ENCODE measurements at places on chromosomes 13 and 19.
A peak's percentile ranks its signal among the peaks of the same experiment; 100 is the strongest.

DNA sequence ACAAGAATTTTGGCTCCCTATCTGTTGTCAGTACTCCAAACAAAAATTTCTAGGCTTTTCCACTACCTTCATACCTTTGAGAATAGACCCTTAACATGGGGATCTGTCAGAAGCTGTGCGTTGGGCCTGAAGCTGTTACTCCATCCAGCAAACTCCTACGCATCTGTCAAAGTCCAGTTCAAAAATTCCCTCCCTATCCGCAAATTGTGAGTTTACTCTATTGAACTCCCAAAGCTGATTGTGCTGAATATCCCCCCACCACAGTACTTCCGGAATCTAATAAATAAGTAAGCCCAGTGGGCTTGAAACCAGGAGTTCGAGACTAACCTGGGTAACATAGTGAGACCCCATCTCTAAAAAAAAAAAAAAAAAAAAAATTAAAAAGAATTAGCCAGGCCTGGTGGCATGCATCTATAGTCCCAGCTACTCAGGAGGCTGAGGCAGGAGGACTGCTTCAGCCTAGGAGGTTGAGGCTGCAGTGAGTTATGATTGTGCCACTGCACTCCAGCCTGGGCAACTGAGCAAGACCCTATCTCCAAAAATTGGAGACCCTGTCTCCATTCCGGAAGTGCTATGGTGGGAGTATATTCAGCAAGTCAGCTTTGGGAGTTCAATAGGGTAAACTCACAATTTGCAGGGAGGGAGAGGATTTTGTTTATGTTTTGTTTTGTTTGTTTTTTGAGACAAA, 930 bp upstream of the FBN3 start:
- no peak for DNase-seq

DNA sequence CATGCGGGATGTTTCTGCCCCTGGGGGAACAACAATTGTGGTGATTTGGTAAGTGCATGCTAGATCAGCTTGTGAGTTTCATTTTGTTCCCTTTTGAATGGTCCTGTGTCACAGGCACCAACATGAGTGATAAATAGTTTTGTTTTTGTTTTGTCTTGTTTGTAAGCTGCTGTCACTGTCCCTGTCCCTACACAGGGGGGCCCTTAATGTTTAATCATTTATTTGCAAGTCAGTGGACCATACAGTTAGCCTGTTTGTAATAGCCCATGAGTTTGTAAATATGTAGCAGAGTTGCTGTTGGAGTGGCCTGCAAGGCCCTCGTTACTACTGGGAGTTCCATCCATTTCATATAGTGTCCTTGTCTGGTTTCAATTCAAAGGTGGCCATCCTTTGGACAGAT, 979.6 kb upstream of the SPRY2 start:
- no peak for DNase-seq

DNA sequence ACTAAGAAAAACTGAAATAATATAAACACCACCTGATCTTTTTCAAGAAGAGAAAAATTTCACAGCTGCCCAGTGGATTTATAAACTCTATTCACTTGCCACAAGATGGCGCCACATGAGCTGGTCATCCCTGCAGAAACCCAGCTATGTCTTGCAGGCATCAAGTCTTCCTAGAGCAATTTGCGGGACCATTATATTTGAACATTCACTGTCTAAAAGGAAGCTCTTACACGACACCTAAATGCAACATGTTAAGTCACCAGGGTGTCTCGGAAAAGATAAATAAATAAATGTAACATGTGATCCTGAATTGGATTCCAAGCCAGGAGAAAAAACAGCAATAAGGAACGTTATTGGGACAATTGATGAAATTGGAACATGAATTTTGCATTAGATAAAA, 20.3 kb upstream of the AKT2 start:
- DNase-seq = peak; percentile 82

GRCh38 chr13:87975035-87975434, 303.9 kb downstream of the SLITRK5 start:
- DNase-seq = no peak

- peak; percentile 60 for DNase-seq
Measured at GRCh38 chr19:49398001-49398615, 10.1 kb downstream of the KASH5 start.

DNA sequence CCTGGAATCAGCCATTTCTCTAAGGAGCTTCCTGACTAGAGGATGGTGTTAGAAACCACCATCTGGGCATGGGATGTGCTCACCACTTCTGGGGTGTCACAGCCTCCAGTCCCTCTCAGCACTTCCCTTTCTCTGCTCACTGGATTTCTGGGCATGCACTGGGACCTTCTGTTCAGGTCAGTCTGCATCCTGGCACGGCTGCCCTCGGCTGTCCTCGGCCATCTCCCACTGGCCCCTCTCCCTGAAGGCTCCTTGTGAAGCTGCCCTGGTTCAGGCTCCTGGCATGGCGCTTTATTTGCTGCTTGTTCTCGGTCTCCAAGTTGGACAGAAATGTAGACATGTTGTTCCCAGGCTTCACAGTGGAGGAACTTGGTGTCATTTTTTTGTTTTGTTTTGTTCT, 60.0 kb downstream of the TEX29 start:
- DNase-seq = no peak

DNA sequence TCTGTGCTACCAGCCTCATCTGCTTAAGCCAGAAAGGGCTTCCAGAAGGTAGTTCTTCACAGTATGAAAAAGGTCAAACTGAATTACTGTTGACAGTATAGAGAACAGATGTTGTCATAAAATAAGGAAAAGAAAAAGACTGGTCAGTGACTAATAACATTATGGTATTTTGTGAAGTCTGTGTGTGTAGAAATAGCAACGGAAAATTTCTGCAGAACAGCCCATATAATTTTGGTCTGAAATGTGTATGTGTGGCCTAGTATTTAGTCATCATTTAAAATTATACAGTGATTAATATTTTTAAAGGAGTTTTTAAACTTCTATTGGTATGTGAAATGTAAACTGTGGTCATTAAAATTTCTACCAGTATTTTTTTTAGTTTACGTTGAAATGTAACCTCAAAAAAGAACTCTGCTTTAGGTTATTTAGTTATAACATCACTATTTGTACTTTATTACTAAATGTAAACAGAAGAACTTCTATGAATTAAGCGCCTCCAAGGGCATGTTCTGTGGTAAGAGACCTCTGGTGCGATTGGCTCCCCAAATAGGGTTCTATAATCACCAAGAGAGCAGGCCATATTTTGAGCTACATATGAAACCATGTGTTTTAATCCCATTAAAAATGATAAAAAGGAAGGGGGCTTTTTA, 3.3 kb upstream of the GPR183 start:
- no peak for DNase-seq

DNA sequence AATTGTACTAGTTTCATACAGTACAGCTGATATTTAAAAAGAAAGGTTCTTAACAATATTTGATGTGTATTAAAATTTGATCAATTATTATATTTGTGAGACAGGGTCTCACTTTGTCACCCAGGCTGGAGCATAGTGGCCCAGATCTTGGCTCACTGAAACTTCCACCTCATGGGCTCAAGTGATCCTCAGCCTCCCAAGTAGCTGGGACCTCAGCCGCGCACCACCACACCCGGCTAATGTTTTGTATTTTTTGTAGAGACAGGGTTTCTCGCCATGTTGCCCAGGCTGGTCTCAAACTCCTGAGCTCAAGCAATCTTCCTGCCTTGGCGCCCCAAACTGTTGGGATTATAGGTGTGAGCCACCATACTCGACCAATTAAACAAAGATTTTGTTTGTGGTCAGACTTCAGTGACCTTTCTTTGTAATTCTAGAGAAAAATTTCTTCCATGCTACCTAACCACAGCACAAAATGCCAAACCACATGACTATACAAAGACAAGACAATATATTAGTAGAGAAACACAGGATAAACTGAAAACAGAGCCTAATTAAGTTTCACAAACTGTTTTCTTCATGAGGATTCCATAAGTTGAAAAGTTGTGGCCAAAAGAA, 59.6 kb downstream of the RBM26 start:
- DNase-seq = no peak

DNA sequence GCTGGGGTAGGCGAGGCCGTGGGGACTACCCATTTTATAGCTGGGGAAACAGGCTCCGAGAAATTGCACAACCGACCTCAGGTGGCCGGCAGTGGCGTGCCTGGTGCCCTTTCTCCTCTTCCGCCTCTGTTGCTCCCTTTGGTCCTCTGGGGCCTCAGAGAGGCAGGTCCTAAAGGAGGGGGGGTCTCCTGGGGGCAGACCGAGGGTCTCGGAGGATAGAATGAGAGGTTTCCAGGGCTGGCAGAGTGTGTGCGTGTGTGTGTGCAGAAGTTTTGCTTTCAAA, 11.3 kb downstream of the STX10 start:
- no peak for DNase-seq

GRCh38 chr13:73036566-73036965, 22.2 kb upstream of the KLF5 start:
- no peak for DNase-seq

- no peak for DNase-seq
Measured at GRCh38 chr19:31448221-31448657, 99.0 kb upstream of the TSHZ3 start.

GRCh38 chr13:99155821-99156220, 44.8 kb upstream of the UBAC2 start:
- no peak for DNase-seq

GRCh38 chr13:69092615-69093322, 1014.9 kb upstream of the ATXN8OS start:
- no peak for DNase-seq

GRCh38 chr19:7678971-7679751, 1.5 kb upstream of the TRAPPC5 start:
- DNase-seq = peak; percentile 75

GRCh38 chr13:65882810-65883209, 1347.3 kb downstream of the PCDH9 start:
- DNase-seq = no peak

DNA sequence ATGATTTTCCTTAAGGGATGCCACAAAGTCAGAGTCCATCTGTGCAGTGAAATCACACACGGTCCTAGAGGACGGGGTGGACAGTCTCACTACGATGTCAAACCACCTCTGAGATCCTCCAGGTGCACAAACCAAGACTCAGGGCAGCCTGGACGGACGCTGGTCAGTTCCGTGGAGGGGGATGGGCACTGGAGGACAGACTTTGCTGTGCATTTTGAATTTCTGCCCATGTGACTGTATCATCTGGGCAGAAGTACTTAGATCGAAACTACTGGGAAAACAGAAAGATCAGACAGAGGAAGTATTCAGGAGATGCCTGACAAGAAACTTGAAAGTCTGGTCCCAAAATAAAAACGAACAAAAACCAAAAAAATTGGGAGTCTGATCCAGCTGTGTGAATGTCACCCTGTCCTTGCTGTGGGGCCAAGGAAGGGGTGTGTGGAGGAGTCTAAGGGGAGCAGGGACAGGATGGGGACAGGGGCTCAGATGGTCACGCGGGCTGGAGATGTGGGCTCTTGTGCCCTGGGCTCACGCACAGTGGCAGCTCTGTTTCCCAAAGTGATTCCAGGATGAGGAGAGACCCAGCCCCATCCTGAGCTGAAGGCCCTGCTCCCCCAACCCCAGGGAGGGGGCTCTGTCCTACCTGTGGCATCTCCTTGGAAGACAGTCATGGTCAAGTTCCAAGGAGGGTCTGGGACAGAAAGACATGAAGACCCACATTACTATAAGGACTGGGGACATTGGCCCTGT, 1.5 kb downstream of the SIGLEC8 start:
- no peak for DNase-seq

GRCh38 chr19:13840305-13841085, 36.4 kb upstream of the NANOS3 start:
- DNase-seq = no peak

GRCh38 chr19:12828494-12828893, 5.9 kb downstream of the RTBDN start:
- peak; percentile 71 for DNase-seq

DNA sequence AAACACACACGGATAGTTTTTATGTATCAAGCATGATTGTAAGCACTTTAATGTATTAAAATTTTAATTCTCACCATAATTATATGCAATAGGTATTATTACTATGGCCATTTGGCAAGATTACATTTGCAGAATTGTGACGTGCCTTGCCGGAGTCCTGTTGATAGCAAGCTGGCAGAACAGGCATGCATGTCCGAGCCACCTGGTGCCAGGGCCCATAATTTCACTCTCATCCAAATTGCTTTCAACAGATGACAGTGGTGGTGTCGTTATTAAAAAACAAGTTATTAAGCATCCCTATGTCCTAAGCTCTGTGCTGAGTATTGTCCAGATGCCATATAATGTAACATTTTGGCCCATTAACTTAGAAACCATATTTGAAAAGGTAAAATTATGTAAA, 374.3 kb downstream of the FOXO1 start:
- no peak for DNase-seq

Measured in Jurkat, Clone E6-1 (cell line).